H9 (cell line): ENCODE measurements at places on chromosomes 12 and 14. TPM values are rescaled to one million over a fixed set of nuclear protein-coding genes. Genes with fewer than 3 reads are reported as not detected.

GRCh38 chr14:96303981-96304380, 48.0 kb downstream of the BDKRB1 start:
- DNase-seq = no peak

DNA sequence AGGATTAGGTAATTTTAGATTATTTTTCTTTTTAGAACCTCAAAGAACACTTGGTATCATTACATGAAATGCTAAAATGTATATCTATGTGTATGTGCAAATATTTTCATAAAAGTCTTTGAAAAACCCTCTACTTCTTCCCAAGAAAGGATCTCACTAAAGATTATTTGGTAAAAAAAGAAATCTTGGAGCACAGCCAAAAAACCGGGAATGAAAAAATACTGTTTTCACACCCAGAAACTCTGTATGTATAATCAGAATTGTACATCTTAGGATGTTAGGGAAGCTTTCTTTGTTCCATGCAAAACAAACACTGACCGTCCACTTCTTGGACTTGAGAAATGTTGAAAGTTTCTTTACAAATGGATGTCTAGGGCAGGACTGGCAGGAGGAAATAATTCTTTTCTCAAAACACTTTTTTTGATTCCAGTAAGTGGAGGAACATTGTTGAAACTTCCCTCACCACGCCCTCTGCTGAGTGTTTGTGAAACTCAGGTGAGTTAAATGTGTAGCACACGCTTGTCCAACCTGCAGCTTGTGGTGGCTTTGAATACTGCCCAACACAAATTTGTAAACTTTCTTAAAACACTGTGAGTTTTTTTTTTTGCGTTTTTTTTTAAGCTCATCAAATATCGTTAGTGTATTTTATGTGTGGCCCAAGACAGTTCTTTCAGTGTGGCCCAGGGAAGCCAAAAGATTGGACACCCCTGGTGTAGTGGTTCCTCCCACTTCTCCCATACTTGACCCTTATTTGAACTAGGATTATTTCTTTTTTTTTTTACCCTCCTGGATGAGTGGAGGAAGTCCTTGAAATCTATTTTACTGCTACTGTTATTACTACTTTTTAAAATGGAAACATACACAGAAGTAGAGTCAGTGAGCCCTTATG, 26.6 kb downstream of the FBXO34 start:
- DNase-seq = no peak

GRCh38 chr12:23133471-23133870, 508.5 kb downstream of the ETNK1 start:
- no peak for DNase-seq

GRCh38 chr12:89829434-89829975, 120.9 kb upstream of the ATP2B1 start:
- no peak for DNase-seq

GRCh38 chr12:106303202-106303820, 778 bp downstream of the TCP11L2 start:
- DNase-seq = peak; percentile 89

The PAN2 gene
- total RNA-seq = 35.4 and 40.8 TPM in 2 replicates

DNA sequence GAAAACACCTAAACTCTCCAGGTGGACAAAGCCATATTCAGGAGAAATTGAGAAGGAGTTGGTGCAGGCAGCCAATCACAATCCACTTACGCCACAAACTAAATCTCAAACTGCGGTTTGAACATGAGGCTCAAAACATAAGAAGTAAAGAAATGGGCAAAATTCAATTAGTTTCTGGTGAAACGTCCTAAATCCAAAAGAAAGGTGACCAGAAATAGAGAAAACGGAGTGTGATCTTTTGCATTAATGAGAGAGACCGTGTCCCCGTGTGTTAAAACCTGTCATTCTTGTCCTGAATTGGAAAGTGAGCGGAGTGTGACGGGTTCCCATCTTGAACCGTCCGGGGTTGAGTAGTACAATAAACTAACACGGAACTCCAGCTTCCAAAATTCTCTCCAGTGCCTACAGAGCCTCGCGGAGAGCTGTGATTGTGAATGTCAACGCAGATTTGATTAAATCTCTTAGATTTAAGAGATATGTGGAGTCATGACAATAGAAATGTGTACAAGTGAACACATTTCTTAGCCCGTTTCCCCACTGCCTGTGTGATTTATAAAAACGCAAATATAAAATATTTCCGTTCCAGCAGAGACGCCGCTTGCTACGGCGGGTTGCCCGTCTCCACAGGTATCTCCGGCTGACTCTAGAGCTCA, 595 bp upstream of the METAP2 start:
- DNase-seq = peak; percentile 39

DNA sequence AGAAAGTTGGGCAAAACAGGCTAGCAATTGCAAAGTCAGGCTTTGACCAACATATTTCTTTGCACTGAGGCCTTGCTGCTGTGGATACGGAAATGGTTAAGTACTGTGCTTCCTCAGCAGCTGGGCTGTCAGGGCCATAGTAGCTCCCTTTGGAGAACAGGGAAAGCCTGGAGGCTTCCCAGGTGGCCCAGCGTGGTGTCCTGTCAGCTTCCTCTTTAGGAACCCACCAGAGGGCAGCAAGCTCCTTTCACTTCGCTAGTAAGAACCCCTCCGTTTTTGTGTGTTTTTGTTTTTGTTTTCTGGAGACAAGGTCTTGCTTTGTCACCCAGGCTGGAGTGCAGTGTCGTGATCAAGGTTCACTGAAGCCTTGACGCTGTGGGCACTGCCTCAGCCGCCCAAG, 1.7 kb upstream of the CFAP251 start:
- DNase-seq = peak; percentile 82

The CLEC9A gene
- total RNA-seq = not detected in 2 replicates

- no peak for DNase-seq
These were observed 70.6 kb downstream of the SAMD4A start for GRCh38 chr14:54637270-54638134.

DNA sequence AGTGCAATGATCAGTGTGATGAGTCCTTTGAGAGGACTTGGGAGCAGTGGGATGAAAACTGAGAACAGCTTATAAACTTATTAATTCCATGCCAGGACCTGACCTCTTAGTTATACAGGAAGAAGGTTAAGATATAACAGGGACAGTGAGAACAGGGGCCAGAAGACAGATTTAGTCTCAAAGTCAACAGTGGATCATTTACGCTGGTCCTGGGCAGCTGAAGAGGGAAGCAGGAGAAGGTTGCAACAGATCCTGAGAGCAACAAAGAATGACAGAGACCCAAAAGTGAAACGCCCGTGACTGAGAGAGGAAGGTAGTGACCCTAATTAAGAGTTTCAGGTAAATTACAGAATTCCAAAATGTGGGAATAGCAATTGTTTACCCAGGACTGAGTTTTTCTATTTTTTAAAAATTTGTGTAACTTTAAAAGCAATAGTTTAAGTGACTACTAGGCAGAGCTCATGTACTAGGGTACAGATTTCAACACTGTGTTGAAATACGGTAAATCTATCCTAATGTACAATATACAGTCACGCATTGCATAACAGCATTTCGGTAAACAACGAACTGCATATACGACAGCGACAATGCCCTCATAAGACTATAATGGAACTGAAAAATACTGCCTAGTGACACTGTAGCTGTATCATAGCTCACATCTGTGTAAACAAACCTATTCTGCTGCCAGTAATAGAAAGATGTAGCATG, 77.7 kb upstream of the GNPNAT1 start:
- DNase-seq = no peak

The DTX3 gene
- total RNA-seq = 65.2 and 67.5 TPM in 2 replicates

The SALL2 gene
- 287 and 299 TPM in 2 replicates for total RNA-seq

- DNase-seq = peak; percentile 45
These were observed 34.4 kb downstream of the RAD52 start for GRCh38 chr12:915090-915489.

DNA sequence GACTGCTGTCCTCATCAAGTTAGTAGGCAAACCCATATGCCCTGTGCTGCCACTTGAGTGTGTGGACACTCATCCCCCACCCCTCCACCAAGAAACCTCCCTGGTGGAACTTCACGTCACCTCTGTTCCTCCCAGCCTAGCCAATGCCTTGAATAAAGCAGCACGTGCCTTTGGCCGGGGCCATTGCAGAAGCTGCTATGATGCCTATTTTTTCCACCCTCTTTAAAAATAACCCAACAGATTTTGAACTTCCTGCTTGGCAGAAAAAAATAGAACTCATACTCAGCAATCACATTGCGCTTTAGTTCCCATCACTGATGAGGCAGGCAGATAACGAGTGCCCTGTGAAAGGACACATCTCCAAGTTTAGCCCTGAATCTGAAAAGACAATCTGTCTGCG, 23.1 kb upstream of the PWP1 start:
- no peak for DNase-seq

DNA sequence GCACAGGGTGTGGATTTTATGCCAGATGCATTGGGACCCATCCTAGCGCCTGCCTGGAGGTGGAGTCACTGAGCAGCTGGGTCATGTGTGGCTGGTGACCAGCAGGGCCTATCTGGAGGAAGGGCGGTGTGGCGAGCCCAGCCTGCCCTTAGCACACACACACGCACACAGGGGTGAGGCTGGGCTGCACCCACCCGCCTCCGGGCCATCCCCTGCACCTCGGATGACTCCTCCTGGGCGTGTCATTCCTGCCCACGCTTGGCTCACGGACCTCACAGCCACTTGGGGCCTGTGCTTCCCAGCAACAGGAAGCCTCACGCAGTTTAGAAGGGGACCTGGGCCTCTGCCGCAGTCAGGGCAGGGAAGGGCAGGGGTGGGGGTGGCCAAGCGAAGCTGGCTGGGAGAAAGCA, 36.2 kb upstream of the FZD10 start:
- peak; percentile 78 for DNase-seq

The CLEC4D gene
- 0.42 and 0.48 TPM in 2 replicates for total RNA-seq

DNA sequence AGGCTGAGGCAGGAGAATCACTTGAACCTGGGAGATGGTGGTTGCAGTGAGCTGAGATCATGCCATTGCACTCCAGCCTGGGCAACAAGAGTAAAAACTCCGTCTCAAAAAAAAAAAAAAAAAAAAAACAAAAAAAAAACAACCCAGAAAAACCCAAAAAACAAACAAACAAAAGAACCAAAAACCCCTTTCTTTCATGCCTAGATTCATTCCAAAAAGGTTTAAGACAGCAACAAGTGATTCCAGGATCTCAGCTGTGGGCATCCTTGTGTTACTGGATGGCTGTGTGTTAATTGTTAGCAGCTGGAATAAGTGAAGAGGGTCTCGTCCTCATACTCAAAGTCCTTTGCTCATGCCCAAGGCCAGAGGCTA, 9.4 kb downstream of the GPRC5A start:
- no peak for DNase-seq

The BCDIN3D gene
- 3.3 and 3.5 TPM in 2 replicates for total RNA-seq

The FLRT2 gene
- total RNA-seq = 2.8 and 3.3 TPM in 2 replicates
